ENCODE measurements at places on chromosomes 7 and 10.

- ATAC-seq, result no peak
These were observed 9.8 kb downstream of the ATP6V1F start for GRCh38 chr7:128872394-128872824.

GRCh38 chr10:108452533-108452932, 1288.0 kb upstream of the SORCS1 start:
- no peak for ATAC-seq

- no peak for ATAC-seq
These were observed 389.0 kb upstream of the SORCS1 start for GRCh38 chr10:107553470-107553869.

DNA sequence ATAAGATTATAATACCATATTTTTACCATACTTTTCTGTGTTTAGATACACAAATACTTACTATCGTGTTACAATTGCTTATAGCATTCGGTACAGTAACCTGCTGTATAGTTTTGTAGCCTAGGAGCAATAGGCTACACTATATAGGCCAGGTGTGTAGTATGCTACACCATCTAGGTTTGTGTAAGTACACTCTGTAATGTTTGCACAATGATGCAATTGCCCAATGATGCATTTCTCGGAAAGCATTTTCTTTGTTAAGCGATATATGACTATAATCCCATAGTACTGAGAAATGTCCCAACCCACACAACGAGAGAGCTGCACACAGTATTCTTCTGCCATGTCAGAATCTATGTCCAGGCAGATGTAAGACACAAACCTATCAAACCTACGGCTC, 160.0 kb downstream of the NEBL start:
- ATAC-seq, result no peak

DNA sequence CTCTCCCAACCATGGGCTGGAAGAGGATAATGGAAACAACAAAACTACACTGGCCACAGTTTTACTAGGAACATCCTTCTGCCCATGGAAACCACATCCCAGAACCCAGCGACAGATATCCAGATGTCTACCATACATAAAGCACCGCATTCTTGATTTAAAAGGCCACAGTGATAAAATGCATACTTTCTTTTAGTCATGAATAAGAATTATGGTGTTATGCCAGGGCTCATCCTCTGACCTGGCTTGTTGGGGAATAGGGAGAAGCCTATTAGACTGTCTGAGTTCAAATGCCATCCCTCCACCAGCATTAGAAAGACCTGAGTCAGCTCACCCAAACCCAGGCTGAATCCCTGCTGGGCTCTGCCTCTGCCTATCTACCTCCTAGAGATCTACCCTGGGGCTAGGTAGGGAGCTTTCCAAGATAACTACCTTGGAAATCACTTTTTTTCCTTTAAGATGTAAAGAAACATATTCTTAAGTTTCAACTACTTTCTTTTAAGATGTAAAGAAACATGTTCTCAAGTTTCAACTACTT, 5.2 kb downstream of the ABCA13 start:
- ATAC-seq, result no peak

DNA sequence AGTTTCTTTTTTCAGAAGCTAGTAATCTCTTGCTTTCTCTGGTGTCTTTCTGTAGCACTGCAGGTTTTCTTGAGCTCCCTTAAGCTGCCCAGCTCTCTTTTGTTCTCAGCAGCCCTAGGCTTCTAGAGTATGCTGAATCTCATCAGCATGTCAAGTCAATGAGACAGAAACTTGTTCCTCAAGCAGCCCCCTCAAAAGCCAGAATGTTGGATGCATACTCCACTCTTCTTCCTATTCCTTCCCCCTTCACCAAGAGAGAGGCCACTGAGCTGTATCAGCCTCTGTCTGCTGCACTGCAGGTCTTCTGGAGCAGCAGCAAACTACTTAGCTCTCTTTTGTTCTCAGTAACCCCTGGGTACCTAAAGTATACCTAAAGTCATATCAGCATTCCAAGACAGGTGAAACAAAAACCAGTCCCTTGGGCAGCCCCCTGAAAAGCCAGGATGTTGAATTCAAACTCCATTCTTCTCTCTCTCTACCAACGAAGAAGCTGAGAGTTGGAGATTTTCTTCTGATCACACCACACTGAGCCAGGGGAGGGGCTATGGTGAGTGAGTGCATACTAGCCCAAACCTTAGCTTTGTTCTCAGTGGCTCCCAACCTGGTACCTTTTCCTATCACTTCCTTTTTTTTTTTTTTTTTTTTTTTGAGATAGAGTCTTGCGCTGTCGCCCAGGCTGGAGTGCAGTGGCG, 73.3 kb upstream of the WAC start:
- no peak for ATAC-seq

GRCh38 chr7:36208997-36209813, 56.2 kb downstream of the EEPD1 start:
- peak; percentile 78 for ATAC-seq

DNA sequence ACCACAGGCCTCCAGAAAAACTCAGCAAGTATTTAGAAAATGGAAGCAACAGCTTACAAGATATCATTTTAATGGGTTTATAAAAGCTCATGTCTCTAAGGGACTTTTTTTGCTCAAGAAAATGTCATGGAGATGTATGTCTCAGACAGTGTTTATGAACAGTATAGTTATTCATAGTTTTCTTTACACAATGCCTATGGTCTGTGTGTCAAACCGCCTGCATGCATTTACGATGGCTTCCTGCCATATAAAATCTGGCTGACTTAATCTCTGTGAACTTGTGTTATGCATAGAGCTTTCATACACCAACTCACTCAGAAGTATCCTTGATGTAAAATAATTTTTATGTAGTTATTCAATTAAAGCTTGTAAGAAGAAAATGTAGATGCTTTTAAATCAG, 1314.2 kb upstream of the LRRTM3 start:
- ATAC-seq, result no peak

GRCh38 chr10:24912215-24912614, 40.2 kb downstream of the PRTFDC1 start:
- ATAC-seq, result peak; percentile 61

DNA sequence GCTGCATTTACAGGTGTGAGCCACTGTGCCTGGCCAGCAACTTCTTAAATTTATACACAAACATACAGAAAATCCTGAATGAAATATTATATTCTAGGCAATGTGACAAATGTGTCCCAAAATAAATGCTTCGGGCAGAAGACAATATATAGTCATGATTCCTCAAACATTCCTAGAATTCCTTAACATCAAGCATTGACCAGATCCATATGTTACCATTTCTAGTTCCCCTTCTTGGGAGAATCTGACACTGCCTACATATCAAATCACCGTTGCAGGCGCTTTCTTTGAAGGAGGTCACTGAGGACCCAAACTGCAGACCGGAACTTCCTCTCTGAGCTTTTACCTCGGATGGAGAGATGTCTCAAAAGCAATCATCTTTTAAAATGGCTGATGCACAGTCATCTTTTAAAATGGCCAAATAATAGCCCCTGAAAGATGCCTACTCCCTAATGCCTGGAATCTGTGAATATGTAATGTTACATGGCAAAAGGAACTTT, 323.5 kb downstream of the PHF14 start:
- no peak for ATAC-seq

DNA sequence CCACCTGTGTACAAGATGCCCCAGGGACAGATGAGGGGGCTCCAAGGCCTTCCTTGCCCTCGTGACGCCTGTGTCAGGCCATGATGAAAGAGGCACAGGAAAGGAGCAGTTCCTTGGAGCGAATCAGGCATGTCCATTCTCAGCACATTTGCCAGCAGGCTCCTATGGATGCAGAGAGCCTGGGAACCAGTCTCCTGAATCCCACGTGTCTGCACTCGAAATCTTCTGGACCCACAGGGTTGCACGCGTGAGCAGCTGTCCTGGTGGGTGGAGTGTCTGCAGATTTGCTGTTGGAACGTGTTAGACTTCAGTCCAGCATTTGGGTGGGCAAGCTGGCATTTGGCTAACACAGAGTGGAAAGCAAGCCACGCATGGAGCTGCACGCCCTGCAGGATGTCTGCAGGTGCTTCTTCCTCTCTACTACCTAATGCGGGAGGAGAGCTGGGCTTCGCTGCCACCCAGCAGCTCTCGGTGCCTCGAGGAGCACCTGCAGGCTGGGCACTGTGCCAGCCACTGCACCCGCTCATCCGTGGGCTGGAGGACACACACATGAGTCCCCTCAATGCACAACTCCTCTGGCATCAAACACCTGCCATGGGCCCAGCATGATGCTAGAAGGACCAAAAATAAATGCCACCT, 140.7 kb downstream of the PAXIP1 start:
- no peak for ATAC-seq

DNA sequence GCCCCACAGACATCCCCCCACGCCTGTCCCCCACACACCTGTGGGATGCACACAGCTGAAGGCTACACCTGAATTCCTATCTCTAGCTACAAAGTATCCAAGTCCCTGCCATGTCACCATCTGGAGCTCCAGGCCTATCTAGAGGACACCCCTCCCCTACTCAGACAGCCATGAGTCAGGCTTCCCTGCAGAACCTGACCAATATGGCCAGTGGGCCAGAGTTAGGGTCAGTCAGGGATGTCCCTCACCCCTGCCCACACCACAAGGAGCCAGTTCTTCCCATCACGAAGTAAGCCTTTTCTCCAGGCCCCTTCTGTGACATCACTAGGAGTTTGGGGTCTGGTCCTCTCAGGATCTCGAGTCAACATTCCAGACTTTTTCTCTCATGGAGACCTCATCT, 10.6 kb upstream of the SLC18A3 start:
- no peak for ATAC-seq

DNA sequence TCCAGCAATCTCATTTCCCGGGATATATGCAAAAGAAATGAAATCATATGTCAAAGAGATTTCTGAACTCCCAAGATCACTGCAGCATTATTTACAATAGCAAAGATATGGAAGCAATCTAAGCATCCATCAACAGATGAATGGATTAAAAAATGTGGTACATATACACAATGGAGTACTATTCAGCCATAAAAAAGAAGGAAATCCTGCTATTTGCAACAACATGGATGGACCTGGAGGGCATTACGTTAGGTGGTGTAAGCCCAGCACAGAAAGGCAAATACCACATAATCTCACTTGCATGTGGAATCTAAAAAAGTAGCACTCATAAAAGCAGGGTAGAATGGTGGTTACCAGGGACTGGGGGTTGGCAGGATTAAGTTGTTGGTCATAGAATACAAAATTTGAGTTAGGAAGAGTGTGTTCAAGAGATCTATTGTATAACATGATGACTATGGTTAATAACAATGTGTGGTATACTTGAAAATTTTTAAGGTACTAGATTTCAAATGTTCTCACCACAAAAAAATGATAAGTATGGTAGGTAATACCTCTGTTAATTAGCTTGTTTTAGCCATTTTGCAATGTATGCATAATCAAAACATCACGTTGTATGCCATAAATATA, 32.9 kb upstream of the EIF5AL1 start:
- ATAC-seq, result no peak

- no peak for ATAC-seq
These were observed 18.1 kb downstream of the UBE2D4 start for GRCh38 chr7:43944286-43944685.

GRCh38 chr7:28908775-28909174, 49.4 kb downstream of the TRIL start:
- ATAC-seq, result no peak

DNA sequence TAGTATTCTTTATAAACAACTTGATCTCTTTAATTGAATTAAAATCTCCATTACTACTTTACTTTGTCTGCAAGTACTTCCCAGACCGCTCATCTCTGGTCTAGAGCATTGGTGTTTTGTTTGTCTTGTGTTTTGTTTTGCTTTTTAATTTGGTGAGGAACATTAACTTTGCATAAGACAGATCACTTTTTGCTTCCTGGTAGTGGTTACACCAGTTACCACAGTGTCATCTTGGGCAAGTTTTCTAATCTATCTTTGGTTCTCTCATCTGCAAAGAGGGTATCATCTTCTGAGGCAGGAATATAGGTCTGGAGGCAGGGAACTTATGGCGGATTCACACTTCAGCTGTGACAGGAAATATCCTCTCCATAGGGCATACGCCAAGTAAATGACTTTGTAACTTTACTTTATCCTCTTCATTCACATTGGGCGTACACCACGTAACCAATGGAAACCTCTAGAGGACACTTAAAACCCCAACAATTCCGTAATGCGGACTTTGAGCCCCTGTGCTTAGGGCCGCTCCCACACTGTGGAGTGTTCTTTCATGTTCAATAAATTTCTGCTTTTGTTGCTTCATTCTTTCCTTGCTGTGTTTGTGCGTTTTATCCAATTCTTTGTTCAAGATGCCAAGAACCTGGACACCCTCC, 83.2 kb upstream of the JAZF1 start:
- ATAC-seq, result no peak

- no peak for ATAC-seq
These were observed 595 bp upstream of the SUMF2 start for GRCh38 chr7:56063500-56063881.

- ATAC-seq, result no peak
These were observed 1.7 kb downstream of the VPS37D start for GRCh38 chr7:73669288-73669701.

DNA sequence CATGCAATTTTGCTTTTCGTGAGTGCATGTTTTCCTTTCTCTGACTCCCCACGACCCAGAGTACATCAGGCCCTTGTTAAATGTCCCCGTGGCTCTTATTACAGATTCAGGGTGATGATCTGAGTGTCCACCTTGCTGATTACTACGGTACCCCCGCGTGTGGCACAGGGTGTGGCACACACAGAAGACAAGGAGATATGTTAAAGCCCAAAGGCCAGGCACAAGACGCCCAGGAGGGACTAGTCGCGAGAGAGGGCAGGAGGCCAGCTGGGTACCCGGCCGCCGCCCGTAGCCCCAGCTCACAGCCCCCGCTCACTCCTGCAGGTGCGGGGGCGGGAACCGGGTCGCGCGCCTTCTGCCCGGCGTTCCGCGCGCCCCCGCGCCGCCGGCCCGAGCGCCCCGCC, 281 bp upstream of the EXOC6 start:
- peak; percentile 57 for ATAC-seq

- no peak for ATAC-seq
These were observed 85.2 kb downstream of the HGF start for GRCh38 chr7:81684514-81685269.

GRCh38 chr10:102519246-102519825, 15.6 kb downstream of the SUFU start:
- no peak for ATAC-seq

GRCh38 chr10:75726522-75727483, 295.4 kb downstream of the LRMDA start:
- no peak for ATAC-seq

Data from activated T-helper 17 cell treated with anti-CD3 and anti-CD28 coated beads, Interleukin-2, amount 50 U/mL, for 72 hours (primary cell).